ENCODE measurements at places on chromosomes 2 and 18.

- no peak for DNase-seq
Measured at GRCh38 chr2:210099940-210100339, 71.3 kb downstream of the KANSL1L start.

- no peak for DNase-seq
Measured at GRCh38 chr2:109333414-109334210, 204.6 kb downstream of the SH3RF3 start.

DNA sequence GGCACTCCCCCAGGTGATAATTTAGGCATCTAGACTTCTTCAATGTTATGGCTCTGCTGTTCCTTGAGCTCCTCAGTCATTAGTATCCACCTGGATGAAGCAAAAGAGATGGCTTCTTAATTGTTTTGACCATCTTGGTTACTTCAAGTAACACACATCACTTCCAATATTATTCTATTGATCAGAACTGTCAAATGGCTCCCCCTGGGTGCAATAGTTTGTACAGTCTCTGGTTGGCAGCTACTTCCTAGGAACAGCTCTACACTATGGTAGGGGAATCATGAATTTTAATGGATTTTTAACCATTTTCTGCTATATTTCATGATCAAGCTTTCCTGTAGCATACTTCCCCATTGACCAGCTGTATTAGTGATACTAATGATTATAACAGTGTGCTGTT is 157.0 kb downstream of the NYAP2 start:
- no peak for DNase-seq

- DNase-seq: no peak
Measured at GRCh38 chr2:6692819-6693218, 172.9 kb downstream of the CMPK2 start.

GRCh38 chr2:237733677-237734300 is 64.8 kb upstream of the RBM44 start:
- DNase-seq: no peak

- no peak for DNase-seq
Measured at GRCh38 chr2:100042562-100042961, 99.8 kb downstream of the AFF3 start.

DNA sequence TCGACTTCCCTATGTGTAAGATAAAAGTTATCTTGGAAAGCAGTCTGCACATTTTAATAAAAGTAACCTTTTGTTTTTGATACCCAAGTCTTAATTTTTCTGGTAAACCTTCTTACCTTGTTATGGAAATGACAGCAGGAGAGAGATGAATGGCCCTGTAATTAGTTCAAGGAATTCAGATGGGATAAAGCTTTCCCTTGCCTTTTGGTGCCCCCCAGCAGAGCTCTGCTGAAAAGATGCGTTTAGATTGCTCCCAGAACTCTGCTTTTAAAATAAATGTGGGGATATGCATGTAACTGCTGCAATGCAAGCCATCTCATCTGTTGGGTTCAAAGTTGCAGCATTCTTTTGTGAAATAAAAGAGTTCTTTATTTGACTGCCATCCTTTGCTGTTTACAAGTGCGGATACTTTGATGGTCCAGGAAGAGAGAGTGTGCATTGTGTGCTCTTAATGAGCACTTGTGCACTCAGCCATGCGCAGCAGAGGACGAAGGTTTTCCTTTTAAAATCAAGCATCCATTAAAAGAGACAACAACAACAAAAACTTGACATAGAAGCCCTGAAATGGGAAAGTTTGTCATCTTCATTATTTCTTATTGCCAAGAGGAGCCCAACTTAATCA is 176.7 kb upstream of the ST6GAL2 start:
- DNase-seq: no peak

DNA sequence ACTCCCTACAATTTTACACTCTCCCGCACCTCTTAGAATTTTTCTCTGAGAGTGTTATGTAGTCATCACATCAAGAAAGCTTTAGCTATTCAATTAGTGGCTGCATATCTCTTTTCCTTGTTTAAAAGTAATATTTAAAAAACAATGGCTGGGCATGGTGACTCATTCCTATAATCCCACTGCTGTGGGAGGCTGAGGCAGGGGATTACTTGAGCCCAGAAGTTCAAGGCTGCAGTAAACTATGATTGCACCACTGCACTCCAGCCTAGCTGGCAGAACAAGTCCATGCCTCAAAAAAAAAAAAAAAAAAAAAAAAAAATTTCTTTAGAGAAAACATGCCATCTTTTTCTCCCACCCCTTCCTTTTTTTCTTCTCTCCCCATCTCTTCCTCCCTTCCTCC is 44.3 kb downstream of the AQP4 start:
- no peak for DNase-seq

DNA sequence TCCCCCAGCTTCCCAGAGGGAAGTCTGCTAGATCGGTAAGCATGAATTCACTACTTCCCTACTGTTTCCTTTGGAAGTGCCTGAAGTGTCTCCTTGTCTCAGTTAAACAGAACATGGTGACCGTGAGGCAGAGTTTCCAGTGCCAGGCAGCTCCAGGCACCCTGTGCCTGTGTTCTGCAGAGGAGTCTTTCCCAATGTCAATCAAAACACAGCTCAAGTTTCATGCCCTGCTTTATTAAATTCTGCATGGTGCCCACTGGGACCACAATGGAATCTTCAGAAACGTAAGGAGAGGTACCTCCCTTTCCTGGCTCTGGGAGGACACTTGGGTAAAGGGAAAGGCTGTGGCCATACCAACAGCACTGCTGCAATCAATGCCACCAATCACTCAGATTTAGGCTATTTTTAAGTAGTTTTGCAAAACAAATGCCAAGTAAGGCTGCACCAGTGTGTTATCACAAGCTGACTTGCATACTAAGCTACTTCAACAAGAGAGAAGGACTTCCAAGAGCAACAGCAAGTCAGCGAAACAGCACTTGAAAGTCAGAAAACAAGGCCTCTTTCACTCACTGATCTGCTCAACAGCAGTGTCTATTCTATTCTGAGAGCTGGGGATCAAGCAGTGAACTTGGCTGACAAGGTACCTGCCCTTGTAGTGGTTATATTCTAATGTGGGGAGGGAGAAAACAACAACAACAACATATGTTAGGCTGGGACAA is 14.9 kb downstream of the LPIN2 start:
- no peak for DNase-seq

DNA sequence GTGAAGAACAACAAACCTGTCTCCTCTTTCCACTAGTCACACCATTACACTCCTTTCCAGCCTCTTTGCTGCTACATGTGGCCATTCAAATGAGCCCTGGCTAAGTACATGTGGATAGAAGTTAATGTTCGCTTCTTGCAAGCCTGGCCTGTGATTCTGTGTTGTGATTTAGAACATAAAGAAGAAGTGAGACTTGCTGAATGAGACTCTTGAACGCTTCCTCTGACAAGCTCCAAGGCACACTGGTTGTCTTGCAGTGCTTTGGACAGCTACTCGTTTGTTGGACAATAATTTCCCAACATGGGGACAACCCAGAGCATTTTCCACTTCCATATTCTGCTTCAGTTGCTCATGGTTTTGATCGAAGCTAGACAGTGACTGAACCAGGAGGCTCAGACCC is 57.3 kb downstream of the CCDC74A start:
- no peak for DNase-seq

- DNase-seq: no peak
Measured at GRCh38 chr2:135245071-135245470, 193.0 kb downstream of the RAB3GAP1 start.

DNA sequence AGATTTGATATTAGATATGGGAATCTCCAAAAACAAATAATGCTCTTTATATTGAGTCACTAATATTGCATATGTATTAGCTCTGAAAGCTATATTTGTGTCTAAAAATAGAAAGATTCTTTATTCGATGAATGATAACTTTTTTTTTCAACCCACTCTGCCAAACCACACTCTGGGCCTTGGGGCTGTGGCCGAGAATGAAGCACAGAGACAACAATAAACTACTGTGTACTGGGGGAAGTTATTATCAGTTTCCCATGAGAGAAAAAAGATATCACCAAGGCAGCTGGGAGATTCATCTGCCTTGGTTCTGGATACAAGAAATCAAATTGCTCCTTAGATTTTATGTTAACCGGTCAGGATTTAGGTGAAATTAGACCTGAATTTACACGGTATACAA is 762.2 kb downstream of the SUCLG1 start:
- DNase-seq: no peak

DNA sequence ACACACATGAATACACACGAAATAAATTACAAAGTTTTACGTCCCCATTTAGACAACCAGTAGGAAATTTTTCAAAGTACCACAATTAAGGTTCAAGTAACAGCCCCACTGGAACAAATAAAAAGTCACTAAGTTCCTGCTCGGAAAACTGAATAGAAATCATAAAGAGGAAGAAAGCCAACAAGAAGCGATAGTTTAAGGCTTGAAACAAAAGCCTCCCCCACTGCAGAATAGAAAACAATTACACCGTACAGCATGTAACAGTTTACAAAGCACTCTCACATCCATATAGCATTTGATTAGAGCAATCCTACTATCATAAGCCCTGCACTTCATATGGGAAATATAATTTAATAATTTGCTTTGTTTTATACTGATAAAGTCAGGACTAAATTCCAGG is 15.5 kb downstream of the KLF7 start:
- DNase-seq: no peak

GRCh38 chr2:159131914-159132281 is 154.6 kb downstream of the WDSUB1 start:
- DNase-seq: no peak

All from activated gamma-delta T cell (primary cell).